ENCODE measurements at places on chromosomes 1 and 21. TPM values are rescaled to one million over a fixed set of nuclear protein-coding genes. Genes with fewer than 3 reads are reported as not detected.
A peak's percentile ranks its signal among the peaks of the same experiment; 100 is the strongest.

Gene OR2T1
- not detected for total RNA-seq

Gene FLG2
- total RNA-seq = not detected

Gene VWA1
- 858 TPM for total RNA-seq

- H3K4me1 ChIP-seq = no peaks in the 10 kb centered on the region
- H3K27me3 ChIP-seq = no peaks in the 10 kb centered on the region
- no peaks in the 10 kb centered on the region for H3K36me3 ChIP-seq
- no peak overlapping the region for H3K27ac ChIP-seq
- DNase-seq = peak; percentile 32
- H3K4me3 ChIP-seq = no peak overlapping the region
These were observed 256.6 kb downstream of the ST6GALNAC3 start for GRCh38 chr1:76330991-76331603.

DNA sequence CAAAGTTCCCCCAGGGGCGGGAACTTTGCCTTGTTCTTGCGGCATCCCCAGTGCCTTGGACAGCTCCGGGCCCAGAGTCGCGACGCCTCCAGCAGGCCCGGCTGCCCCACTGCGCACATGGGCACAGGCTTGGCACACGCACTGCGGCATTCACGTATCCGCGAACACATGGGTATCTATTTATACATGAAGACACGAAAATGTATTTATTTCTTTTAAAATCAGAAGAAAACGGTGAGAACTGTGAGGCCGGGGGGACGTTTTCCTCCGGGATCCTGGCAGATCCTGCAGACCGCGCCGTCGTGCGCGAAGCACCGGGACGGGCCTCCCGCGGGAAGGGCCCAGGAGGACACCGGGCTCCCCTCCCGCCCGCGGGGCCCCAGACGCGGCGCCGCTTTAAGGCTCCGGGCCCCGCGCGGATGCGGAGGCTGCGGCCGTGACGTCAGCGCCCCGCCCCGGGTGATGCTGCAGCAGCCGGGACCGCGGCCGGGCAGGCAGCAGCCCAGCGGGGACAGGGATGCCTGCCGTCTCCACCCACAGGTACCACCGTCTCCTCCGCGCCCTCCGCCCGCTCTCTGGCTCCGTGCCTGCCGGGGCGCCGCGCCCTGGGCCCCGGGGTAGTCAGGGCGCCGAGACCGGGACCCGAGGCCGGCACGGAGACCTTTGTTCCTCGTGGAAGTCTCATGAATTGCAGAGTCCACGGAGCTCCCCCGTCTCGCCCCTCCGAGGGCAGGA is at the start of gene SLC45A1:
Gene SLC45A1, plus strand, starts transcription at position 468 of the 735 bp plus-strand sequence. CDS start 6,216 bp downstream, outside the sequence.
- H3K27me3 ChIP-seq = no peaks in the 10 kb centered on the region
- DNase-seq = no peak
- peak within 1 kb of the TSS; percentile 98 for H3K27ac ChIP-seq

- H3K4me1 ChIP-seq = peaks cover 20% of the 10 kb centered on the region
- no peak overlapping the region for H3K27ac ChIP-seq
- H3K27me3 ChIP-seq = no peaks in the 10 kb centered on the region
- no peak for DNase-seq
- H3K4me3 ChIP-seq = no peak overlapping the region
These were observed 3.3 kb downstream of the CD46 start for GRCh38 chr1:207754974-207755700.

- H3K36me3 ChIP-seq = no peaks in the 10 kb centered on the region
- peaks cover 34% of the 10 kb centered on the region for H3K27me3 ChIP-seq
- no peaks in the 10 kb centered on the region for H3K4me1 ChIP-seq
- H3K27ac ChIP-seq = no peak overlapping the region
- DNase-seq = no peak
- H3K4me3 ChIP-seq = no peak overlapping the region
These were observed 1.7 kb upstream of the RSPO1 start for GRCh38 chr1:37636435-37636834.

All from Panc1 (cell line).